Astrocyte (in vitro differentiated cells and primary cell): ENCODE measurements at places on chromosomes 3 and 15. TPM values are rescaled to one million over a fixed set of nuclear protein-coding genes. Genes with fewer than 3 reads are reported as not detected.

DNA sequence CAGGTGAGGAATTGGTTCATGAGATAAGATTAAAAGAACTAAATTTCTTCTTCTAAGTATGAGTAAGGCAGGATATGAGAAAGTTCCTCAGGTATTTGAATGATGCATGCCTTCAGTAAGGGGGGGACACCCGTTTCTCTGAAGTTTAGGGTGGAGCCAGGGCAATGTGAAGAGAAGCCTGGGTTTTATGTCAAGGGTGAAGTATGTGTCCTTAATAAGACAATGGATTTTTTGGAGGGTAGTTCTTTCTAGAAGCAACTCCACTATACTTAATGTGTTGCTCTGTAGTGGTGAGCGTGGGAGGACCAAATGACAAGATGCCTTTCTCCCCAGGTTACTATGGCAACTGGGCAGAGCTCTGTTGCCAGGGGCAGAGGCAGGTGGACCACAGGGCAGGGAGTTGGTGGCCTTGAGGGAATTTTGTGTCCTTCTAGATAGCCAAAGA lies 44.0 kb downstream of the PHLDB2 start:
- no peak overlapping the region for H3K4me3 ChIP-seq
- H3K27me3 ChIP-seq = no peaks in the 10 kb centered on the region
- H3K36me3 ChIP-seq = peaks cover 19% of the 10 kb centered on the region
- peak overlapping the region; percentile 95 for H3K27ac ChIP-seq
- peak; percentile 92 for DNase-seq
- peaks cover 31% of the 10 kb centered on the region for H3K4me1 ChIP-seq

GRCh38 chr15:60935130-60935529 lies 294.0 kb downstream of the RORA start:
- no peak overlapping the region for H3K4me3 ChIP-seq
- no peaks in the 10 kb centered on the region for H3K27me3 ChIP-seq
- peaks cover 10% of the 10 kb centered on the region for H3K4me1 ChIP-seq
- no peaks in the 10 kb centered on the region for H3K36me3 ChIP-seq

GRCh38 chr3:13139471-13140065 lies 66.3 kb upstream of the IQSEC1 start:
- H3K4me3 ChIP-seq = no peak overlapping the region
- no peaks in the 10 kb centered on the region for H3K4me1 ChIP-seq
- no peak for DNase-seq
- H3K27me3 ChIP-seq = no peaks in the 10 kb centered on the region
- H3K27ac ChIP-seq = no peak overlapping the region
- H3K36me3 ChIP-seq = no peaks in the 10 kb centered on the region

DNA sequence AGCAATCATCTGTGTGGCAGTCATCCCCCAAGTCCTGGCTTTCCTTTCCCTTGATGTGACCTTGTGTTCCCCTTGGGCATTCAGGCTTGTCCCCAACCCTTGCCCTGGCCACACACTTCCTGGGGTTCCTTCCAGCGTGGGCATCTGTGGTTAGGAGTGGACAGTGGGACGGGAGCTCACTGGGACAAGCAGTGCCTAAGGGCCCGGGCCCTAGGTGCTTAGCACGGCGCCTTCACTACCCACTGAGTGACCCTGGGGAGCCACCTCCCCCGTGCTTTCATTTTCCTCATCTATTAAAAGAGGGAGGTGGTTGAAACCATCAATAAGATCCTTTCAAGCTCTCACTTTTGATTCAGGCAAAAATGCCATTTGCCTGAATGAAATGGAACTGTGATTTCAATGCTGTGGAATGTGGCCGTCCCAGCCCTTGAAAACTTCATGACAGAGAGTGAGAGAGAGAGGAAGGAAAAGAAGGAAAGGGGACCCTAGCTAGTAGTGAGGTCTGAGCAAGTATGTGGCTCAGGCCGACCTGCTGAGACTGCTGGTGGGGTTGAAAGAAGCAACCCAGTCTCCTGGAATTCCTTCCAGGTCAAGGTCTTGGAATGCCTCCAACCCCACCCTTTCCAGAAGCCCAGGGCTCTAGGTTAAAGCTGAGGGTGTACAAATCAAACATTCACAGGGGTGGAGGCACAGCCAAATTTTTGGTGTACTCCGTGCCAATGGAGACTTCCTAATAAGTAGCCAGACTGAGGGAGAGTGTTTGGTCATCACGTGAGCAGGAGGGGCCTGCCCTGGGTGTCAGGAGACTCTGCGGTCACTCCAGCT lies 302.9 kb downstream of the TLE3 start:
- H3K27me3 ChIP-seq = no peaks in the 10 kb centered on the region
- peak; percentile 68 for DNase-seq
- H3K4me1 ChIP-seq = peaks cover 29% of the 10 kb centered on the region
- H3K4me3 ChIP-seq = no peak overlapping the region
- H3K36me3 ChIP-seq = no peaks in the 10 kb centered on the region

GRCh38 chr3:139935866-139936817 lies 1.2 kb downstream of the CLSTN2 start:
- peaks cover 7% of the 10 kb centered on the region for H3K4me1 ChIP-seq
- no peak for DNase-seq
- peak overlapping the region; percentile 63 for H3K4me3 ChIP-seq

DNA sequence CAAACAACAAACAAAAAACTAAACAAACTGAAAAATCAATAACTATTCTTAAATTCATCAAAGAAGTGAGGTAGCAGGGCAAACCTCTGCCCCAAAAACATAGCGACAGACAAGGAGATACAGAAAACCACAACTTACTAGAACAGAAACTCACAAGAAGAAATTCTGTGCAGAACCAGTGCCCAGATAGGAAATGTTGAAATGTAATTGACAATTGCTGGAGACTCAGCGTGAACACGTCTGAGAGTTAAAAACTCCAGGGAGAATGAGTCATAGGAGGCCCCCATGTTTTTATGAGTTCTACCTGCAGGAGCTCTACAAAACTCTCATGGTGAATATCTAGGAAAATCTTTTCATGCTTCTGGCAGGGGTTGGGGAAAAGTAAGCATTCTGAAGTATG lies 95.5 kb upstream of the SETMAR start:
- no peak for DNase-seq
- no peaks in the 10 kb centered on the region for H3K4me1 ChIP-seq
- no peak overlapping the region for H3K27ac ChIP-seq
- no peak overlapping the region for H3K4me3 ChIP-seq
- H3K36me3 ChIP-seq = no peaks in the 10 kb centered on the region
- no peaks in the 10 kb centered on the region for H3K27me3 ChIP-seq

DGKG gene
- 0.36 and 0.64 TPM in 2 replicates for total RNA-seq

METTL6 gene
- total RNA-seq = 18.9 and 19.7 TPM in 2 replicates

PEAK1 gene
- total RNA-seq = 58.5 and 62.3 TPM in 2 replicates

GUCA1C gene
- not detected in 2 replicates for total RNA-seq

IL17RE gene
- total RNA-seq = 3.7 and 4.6 TPM in 2 replicates
